NK-92 treated with Interleukin-12 subunit alpha and Interleukin-12 subunit beta, amount 100 ng/mL, for 24 hours (cell line): ENCODE measurements at places on chromosomes 6 and 20.

- DNase-seq: no peak
These were observed 85.3 kb upstream of the SLC22A23 start for GRCh38 chr6:3542032-3542640.

GRCh38 chr6:132813173-132813856 is 1.1 kb upstream of the RPS12 start:
- DNase-seq: peak; percentile 14

DNA sequence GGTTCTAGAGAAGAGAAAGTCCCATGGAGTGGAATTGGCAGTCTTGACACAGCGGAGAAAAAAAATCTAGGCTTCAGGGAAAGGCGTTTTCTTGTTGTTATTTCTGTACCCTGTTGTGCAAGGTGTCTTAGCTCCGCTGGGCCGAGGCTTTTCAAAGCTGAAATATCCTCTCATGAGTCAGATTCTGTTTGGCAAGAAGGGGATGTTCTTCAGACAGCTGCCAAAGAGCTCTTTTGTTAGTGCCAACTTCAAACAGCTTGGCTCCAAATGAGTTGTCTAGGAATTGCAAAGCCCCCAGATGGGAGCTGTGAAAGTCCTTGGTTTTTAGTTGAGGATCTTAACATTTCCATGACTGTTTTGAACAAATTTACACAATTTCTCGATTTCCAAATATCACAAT is 45.6 kb downstream of the LRRN4 start:
- DNase-seq: no peak

GRCh38 chr20:53138454-53139262 is 166.5 kb downstream of the TSHZ2 start:
- DNase-seq: no peak

DNA sequence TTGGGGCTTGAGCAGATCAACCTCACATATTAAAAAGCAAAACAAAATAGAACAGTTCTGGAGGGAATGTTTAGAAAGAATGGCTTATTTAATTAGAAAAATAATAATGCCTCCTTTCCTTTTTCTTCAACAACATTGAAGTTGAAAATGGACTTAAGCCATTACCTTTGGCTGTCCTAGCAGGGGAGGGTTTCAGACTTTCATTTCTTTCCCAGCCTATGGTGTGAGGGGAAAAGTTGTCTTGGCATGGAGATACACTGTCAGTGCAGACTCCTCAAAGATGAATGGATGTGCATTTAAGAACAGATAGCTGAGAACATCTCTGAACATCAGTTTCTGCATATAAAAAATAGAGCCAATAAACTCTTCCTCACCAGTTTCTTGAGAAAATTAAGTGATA is 169.5 kb downstream of the PAX1 start:
- no peak for DNase-seq

GRCh38 chr20:34334654-34335407 is 28.2 kb upstream of the ITCH start:
- DNase-seq: no peak

DNA sequence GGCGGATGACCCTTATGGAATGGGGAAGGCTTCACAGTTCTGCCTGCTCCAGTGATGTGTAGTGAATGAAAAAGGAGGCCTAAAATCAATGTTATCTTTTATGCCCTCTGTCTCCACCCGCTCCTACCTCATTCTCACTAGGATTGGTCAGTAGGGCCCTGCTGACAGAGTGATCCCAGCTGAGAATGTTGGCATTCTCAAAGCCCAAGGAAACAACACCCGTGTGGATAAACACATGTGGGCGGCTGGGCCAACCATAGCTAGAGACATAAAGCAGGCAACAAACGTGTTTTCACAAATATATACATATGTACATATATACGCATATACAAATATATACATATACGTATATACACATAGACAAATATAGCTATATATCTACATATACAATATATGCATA is 4.5 kb downstream of the RIPK1 start:
- DNase-seq: no peak
